ENCODE measurements at places on chromosomes 1 and 21.

GRCh38 chr21:33492571-33492970 is 1.1 kb upstream of the DNAJC28 start:
- no peak for DNase-seq

GRCh38 chr1:230152999-230153398 is 86.0 kb downstream of the GALNT2 start:
- no peak for DNase-seq

DNA sequence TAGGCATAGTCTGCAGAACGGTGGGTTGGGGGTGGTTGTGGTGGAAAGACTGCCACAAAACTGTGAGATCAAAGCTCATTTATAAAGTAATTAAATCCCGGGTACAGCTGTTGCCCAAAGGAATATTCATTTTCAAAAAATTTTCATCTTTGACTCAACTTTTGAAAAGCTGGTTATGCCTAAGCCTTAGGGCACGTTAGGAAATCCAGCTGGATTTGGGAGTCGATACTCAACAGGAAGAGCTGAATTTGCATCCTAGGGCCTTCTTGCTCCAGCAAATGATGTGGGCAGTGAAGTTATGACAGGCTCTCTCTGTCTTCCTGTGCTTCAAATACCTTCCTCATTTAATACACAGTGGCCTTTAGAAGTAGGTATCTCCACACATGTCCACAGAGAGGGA is 31.7 kb downstream of the ZP4 start:
- no peak for DNase-seq

DNA sequence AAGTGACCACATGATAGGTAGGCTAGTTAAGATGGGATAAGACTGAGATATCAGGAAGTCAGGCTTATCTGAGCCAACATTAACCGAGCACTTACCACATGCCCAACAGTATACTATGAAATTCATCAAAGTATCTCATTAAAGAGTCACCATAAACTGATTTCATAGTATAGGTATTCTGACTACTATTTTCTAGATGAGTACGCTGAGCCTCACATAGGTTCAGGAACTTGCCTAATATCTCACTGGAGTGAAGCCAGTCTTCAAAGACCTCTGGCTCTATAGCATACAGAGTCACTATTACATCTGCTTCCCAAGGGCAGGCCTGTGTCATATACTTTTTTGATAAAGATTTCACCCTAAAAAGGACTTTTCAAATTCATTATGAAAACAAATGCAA is 115.6 kb upstream of the NGF start:
- DNase-seq, result no peak

- no peak for DNase-seq
Measured at GRCh38 chr1:32948390-32948722, 16.3 kb downstream of the RNF19B start.

GRCh38 chr1:40299366-40300248 is 17.5 kb downstream of the COL9A2 start:
- no peak for DNase-seq

- DNase-seq, result no peak
Measured at GRCh38 chr1:236460103-236460502, 63.7 kb upstream of the LGALS8 start.

DNA sequence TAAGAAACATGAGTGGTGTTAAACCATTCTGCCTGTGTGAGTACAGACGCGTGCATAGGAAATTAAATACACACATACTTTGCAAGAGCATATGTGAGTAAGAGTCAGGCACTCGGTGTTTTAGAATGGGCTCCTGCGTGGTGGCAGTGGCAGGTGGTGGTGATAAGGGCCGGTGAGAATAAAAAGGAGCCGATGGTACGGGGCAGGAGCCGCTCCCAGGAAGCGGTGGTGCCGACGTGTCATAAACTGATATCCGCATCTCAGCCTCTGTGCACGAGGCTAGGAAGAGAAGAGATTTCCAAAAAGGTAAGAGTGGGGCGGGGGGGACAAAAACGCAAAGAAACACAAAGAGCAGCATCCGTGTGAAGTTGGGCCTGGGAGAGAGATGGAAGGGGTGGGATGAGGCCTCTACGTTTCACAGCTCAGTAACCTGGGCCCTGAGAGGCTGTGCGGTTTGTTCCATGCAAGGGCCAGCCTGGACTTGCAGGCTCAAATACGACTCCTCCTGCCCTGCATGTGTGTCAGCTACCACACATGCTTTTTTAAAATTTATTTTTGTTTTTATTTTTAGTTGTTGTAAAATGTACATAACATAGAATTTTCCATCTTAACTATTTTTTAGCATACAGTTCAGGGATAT is 127.7 kb upstream of the COL6A1 start:
- no peak for DNase-seq

DNA sequence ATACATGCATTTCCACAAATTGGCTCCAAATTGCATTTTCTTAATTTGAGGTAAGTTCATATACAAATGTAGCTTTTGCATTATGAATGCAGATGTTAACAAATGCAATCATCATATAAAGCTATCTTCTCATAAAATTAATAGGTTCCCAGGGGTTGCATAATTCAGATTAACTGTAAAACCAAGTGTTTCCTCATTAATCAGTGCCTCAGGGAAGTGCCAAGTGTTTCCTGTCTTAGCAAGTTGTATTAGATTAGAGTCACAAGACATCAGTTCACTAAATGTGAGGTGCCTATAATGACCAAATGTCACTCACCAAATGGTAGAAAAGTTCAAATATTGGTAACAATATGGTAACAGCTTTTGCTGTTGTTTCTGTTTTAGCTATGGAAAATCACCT is 140.8 kb downstream of the PTGER3 start:
- DNase-seq, result no peak

GRCh38 chr1:43835082-43836021 is 98.2 kb upstream of the ARTN start:
- no peak for DNase-seq

DNA sequence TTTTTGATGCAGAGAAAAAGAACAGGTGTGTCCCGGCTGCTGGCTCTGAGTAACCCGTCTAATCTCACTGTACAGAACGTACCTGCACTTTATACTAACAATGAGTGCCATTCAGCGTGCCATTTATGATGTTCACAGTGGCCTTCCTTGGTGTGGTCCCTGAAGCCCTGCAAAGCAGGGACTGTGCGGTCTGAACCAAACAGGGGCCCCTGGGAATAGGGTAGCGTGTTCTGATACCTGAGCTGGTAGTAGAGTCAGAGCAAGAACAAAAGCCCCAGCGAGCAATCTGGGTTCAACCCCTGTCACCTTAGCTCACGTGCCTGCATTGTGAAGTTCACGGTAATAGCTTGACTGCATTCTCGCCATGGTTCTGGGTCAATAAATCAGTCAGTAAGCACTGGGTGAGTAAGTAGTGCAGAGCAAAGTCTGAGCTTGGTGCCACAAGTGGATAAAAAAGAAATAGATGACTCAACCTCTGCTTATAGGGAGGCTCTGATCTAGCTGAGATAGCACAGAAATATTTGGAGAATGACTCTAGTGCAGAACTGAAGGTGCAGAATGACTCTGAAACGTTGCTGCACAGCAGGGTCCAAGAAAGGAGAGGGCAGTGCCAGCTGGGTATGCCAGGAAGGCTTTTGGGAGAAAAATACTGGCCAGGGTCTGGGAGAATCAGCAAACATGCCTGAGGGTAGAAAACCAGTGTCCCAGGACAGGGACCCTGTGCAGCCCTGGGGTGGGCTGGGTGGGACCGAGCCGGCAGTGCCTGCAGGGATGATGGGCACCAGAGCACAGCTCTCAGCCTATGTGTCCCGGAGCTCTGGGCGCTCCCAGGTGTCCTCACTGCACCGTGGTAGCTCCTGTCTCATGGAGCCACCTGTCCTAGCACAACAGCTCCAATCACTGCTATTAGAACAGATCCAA is 125.9 kb downstream of the RHOU start:
- no peak for DNase-seq

DNA sequence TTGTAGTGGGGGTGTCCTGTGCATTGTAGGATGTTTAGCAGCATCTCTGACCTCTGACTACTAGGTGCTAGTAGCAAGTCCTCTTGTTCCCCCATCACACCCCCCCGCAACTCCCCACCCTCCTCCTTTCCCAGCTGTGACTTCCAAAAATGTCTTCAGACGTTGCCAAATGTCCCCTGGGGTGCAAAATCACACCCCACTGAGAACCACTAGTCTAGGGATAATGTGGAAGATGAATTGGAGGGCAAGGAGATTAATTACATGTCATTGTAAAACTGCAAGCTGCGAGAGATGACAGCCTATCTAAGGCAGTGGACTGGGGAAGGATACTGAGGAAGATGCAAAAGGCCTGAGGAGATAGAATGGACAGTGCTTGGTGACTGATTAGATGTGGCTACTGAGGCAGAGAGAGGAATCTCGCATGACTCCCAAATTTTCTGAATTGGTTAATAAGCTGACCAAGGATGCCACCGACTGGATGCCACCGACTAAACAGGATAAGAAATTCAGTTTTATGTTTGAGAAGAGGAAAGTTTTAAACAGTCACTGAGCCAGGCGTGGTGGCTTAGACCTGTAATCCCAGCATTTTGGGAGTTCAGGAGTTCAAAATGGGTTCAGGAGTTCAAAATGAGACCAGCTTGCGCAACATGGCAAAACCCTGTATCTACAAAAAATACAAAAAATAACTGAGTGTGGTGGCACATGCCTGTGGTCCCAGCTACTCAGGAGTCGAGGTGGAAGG is 3.1 kb upstream of the JAK1 start:
- no peak for DNase-seq

- DNase-seq, result no peak
Measured at GRCh38 chr1:117825414-117825813, 104.0 kb downstream of the GDAP2 start.
